ENCODE measurements at places on chromosomes 6 and 20.

GRCh38 chr6:4323322-4323721 lies 187.9 kb upstream of the ECI2 start:
- no peak for DNase-seq

DNA sequence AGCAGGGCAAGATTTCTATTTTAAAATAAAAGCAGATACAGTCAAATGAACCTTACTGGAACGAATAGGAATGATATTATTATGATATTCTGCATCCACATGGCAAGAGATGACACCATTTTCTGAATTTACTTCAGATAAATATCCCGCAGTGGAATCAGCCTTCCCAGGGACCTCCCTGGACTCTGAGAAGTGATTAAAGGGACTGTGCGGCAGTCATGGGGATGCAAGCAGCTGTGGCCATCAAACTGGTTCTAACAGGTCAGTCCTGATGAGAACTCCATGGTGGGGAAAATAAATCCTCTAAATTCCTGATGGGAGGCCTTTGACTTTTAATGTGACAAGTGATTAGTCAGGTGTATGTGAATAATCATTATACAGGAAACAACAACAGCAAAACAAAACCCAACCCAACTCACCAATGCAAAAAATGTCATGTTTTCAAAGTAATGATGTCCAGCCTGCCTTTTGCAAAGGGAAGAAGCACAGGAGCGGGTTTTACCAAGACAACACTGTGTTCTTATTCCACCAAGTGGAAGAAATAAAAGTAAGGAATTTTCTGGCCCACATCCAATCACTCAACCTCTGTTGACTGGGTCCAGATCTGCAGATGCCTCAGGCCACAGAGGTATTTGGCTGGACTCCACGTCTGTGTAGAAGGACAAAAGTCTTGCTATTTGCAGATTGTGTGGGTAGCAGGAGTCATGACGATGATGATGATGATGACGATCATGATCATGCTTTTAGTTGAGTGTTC lies 61.9 kb upstream of the CITED2 start:
- no peak for DNase-seq

DNA sequence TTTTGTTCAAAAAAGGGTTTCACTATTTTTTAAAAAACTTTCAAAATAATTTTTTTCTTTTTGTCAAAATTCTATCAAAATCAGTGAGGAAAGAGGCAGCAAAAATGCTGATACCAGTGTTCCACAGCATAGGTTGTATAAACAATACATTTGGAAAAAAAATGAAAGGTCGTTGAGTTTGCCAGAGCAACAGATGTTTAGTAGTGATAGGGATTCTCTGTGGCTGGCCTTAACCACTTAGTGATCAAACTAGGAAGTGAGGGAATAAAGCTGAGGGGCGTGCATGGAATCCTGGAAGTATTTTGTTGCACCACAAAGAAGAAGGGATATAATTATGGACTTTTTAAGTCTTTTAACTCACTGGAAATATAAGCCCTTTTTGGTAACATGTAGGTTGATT lies 555.3 kb upstream of the CHD6 start:
- no peak for DNase-seq

DNA sequence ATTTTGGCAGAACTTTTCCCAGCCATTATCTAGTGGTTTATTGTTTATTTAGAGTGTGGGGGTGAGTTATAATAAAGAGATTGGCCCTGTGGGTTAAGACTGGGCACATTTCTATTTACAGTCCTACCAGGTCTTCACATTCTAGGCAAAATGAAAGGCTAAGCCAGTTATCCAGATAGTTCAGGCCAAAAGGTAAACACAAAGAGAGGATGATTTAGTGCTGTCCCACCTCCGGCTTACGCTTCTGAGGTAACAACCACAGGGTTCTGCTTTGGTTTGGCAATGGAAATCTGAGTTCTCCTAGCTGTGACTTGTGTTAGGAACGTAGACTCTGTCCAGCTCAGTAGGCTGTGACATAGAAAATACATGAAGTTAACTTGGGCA lies 50.3 kb upstream of the PTPRK start:
- no peak for DNase-seq

GRCh38 chr6:81568973-81569372 lies 183.5 kb downstream of the TENT5A start:
- no peak for DNase-seq

DNA sequence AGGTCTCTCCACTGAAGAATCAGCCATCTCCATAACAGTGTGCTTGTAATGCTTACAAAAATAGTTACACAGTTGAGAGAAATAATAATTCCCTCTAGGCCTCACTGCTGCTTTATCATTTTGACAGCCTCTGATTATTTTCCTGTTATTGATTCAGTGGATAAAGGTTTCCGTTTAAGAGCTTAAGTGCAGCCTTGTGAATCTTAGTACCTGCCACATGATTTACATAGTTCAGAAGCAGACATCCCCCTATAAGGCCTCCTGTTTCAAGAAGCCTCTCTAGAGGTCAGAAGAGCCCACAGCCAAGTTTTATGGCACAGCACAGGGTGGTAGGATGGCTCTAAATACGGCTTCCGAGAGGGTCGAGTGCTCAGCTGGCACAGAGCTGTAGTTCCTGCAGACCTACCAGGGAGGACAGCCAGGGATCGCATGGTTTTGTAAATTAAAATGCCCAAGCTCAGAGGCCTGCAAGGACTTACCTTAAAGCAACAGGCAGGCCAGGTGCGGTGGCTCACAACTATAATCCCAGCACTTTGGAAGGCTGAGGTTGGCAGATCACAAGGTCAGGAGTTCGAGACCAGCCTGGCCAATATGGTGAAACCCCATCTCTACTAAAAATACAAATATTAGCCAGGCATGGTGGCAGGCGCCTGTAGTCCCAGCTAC lies 17.6 kb upstream of the PYGB start:
- DNase-seq: no peak

- DNase-seq: no peak
These were observed 543.9 kb upstream of the JARID2 start for GRCh38 chr6:14701946-14702345.

GRCh38 chr20:24996449-24997377 lies 4.2 kb upstream of the APMAP start:
- no peak for DNase-seq

Data from GM18507 (cell line).